ENCODE measurements at places on chromosomes 12 and 14.

GRCh38 chr12:6667559-6668210, 4.8 kb upstream of the ING4 start:
- no peak for DNase-seq

DNA sequence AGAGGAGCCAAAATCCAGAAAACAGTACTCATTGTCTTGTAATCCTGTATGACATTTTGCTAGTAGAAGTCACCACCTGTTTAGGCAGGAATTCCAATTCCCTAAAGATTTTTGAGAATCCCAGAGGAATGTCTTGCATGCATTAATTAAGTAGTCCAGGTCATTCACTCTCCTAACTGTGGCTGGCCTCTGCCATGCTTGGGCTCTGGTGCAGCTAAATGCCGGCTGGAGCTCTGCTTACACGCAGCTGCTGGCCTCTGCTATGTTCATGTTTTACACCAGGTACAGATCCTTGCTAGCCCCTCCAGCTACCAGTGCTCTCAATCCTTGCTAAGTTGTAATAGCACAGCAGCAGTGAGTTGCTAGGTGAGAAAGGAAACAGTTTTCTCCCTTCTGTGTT, 16.3 kb upstream of the HIF1A start:
- DNase-seq = no peak

- no peak for DNase-seq
Measured at GRCh38 chr14:95559203-95559602, 24.4 kb downstream of the GLRX5 start.

DNA sequence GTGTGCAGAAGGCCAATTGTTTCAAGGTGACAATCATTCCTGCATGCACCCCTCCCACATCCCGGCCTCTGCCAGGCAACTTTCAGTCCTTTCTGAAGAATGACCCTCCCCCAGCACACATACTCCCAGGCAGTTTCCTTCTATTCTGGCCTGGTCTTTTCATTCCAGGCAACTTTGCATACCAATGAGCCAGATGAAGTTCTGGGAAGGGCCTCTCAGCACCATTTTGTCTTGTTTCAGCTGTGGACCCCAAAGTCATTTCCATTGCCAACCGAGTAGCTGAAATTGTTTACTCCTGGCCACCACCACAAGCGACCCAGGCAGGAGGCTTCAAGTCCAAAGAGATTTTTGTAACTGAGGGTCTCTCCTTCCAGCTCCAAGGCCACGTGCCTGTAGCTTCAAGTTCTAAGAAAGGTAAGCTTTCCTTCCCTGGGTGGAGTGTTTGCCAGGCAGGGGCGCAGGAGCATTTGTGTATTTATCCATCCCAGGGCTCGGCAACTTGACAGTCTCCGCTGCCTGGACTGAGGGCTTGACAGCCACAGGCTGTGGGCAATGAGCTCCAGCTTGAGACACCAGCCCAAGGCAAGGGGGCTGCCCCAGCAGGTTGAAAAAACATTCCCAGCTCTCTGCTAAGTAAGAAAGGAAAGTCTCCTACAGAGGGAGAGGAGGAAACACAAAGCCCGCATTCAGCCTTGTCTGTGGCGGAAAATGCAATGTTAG, 16.4 kb downstream of the BCL2L14 start:
- DNase-seq = no peak

DNA sequence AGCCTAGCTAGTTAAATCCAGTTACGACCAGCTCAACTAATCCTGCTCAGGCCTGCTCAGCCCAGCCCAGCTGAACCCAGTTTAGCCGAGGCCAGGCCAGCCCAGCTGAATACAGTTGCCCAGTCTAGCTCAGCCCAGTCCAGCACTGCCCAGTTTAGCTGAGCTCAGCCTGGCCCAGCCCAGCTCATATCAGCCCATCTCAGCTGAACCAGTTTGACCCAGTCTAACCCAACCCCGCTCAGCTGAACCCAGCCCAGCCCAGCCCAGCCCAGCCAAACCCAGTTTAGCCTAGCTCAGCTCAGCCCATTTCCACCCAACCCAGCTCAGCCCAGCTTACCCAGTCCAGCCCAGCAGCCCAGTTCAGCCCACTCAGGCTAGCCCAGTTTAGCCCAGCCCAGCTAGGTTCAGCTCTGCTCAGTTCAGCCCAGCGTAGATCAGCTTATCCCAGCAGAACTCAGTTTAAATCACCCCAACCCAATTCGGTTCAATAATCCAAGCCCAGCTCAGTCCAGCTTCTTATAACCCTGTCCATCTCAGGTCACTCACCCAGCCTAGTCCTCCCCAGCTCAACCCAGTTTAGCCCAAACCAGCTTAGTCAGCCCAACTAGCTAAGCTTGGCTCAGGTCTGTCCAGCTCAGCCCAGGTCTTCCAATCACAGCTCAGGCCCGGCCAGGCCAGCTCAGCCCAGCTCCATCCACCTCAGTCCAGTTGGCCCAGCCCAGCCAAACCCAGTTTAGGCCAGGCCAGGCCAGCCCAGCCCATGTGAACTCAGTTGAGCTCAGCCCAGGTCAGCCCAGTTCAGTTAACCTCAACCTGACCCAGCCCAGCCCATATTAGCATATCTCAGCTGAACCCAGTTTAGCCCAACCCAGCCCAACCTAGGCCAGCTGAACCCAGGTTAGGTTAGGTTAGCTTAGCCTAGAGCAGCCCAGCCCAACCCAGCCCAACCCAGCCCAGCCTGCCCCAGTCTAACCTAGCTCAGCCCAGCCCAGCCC, 76.7 kb downstream of the TMEM121 start:
- DNase-seq = no peak

- no peak for DNase-seq
Measured at GRCh38 chr14:65211341-65211987, 109.1 kb upstream of the MAX start.
